ENCODE measurements at places on chromosomes 7 and 10.
A peak's percentile ranks its signal among the peaks of the same experiment; 100 is the strongest.

DNA sequence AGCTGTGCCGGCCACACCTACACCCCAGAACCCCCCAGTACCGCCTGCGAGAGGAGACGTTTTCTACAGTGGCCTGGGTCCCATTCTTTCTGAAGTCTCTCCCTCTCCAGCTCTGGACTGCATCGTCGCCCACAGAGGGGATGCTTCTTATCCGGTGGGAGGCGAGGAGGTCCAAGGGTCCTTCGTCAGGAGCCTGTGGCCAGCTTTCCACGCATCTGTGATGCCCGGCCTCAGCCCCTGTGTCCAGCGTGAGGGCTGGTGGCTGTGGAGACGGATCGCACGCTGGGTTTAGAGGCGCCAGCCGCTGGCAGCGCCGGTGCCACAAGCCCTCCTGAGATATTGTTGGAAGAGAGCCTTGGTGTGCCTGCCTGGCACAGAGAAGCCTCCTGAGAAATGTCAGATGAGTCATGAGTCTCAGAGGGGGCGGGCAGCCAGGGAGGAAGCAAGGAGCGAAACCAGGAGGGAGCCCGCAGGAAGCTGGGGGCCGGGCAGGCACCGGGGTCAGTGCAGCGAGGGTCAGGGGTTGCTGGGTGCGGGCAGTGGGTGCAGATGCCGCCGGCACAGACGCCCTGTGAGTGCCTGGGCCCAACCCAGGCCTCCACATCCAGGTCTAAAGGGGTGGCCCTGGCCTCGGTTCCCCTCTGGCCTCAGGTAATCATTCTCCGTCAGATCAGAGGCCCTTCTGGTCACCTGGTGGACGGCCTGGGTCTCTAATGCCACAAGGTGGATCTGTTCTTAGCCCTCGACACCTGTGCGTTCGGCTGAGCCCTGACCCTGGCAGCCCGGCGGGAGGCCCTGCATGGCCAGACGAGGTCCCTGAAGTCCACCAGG lies 86.0 kb upstream of the DIP2C start:
- DNase-seq = no peak

DNA sequence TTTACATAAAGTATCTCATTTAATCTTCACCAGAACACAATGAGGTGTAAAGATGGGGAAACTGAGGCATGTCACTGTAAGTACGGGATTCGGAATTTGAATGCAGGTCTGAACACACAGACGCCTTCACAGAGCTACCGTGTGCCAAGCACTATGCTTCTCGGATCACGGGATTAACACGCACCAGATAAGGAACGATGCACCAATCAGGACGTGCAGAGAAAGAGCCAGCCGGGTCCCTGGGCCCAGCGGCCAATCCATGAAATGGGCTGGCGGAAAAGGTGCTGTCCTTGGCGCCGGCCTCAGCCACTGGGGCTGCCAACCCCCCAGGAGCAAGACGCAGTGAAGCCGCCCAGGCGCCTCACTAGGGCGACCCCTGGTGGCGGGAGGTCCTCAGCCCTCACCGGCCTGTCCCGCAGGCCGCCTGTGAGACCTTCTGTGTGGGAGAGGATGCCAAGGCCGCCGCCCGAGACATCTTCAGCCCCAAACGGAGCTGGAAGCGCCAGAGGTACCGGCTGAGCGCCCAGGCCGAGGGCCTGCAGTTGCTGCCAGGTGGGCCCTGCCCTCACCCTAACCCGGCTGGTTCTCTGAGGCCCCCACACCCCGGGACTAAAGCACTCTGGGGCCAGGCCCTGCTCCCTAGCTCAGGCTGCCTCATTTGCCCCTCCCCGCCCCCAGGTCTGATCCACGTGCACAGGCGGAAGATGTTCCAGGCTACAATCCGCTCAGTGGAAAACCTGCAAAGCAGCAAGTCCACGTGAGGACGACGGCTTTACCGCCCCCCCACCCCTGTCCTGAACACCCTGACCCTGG lies 15.6 kb downstream of the ATG9B start:
- DNase-seq = peak; percentile 87

DNA sequence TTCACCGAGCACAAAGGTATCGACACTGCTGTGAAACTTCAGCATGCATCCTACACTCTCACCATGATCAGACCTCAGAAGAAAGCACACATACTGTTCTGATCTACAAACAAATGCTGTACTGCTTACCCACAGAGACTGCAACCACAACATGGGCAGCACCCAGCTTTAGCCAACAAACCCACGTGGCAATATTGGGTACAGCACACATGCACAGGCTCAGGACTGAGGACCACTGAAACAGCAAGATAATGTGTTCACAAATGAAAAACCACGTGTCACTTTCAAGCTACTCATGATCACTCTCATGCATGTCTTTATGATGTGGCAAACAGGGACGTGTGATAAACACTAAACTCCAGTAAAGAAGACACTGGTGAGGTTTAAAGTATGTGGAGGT lies 119.3 kb upstream of the PTN start:
- DNase-seq = no peak

- no peak for DNase-seq
Observed at GRCh38 chr7:158876984-158877383, 20.6 kb downstream of the DYNC2I1 start.

DNA sequence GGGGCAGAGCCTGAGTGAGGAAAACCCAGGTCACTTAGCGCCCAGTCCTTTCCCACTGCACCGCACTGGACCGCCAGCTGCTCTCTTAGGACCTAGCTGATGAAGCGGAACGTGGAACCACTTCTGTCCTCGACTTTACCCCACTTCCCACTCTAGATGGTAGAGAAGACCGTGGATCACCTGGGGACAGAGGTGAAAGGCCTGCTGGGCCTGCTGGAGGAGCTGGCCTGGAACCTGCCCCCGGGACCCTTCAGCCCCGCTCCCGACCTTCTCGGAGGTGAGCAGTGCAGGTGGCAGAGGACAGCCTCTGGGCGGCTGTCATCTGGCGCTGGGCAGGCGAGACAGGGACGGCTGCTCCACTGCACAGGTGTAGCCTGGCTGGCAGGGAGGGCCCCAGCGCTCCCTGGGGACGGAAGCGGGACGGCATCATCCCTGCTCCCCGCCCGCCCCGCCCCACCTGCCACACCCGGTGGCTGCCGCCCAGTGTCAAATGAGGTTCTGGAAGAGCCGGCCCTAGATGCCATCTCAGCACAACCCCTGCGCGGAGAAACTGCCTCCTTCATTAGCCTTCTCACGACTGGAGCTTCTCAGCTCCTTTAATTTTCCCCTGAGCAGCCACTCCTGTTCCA lies 11.7 kb downstream of the PLAC9 start:
- peak; percentile 48 for DNase-seq

DNA sequence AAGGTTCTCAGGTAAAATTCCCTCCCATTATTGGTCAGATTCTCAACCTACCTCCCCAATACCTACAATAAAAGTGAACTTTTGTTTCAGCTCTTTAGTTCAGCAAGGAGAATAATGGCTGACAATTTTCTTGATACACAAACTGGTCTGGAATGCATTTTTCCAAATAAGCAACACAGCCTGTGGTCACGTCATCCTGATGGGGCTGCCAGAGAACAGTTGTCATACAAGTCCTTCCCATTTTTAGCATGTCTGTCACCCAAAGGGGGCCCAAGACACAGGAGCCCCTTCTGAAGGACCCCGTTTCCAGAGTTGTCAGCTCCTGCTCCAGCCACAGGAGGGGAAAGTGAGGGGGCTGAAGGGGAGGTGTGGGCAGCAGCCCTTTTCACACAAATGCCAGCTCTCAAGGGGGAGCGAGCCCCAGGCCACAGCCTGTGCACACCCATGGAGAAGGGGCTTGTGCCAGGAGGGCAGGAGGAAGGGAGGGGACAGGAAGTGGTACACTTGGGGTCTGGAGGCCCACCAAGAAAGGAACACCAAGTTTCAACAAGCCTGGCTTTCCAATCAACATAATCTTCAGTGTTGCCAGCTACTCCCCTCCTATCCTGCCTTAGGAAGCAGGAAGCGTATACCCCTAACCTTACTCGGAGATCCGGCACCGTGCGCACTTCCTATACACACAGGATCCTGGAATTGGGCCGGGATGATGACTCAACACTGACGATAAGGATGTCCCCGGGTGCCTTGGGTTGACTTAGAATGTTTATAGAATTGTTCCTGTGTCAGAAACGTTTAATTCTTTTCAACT lies 43.4 kb upstream of the PDLIM1 start:
- no peak for DNase-seq

DNA sequence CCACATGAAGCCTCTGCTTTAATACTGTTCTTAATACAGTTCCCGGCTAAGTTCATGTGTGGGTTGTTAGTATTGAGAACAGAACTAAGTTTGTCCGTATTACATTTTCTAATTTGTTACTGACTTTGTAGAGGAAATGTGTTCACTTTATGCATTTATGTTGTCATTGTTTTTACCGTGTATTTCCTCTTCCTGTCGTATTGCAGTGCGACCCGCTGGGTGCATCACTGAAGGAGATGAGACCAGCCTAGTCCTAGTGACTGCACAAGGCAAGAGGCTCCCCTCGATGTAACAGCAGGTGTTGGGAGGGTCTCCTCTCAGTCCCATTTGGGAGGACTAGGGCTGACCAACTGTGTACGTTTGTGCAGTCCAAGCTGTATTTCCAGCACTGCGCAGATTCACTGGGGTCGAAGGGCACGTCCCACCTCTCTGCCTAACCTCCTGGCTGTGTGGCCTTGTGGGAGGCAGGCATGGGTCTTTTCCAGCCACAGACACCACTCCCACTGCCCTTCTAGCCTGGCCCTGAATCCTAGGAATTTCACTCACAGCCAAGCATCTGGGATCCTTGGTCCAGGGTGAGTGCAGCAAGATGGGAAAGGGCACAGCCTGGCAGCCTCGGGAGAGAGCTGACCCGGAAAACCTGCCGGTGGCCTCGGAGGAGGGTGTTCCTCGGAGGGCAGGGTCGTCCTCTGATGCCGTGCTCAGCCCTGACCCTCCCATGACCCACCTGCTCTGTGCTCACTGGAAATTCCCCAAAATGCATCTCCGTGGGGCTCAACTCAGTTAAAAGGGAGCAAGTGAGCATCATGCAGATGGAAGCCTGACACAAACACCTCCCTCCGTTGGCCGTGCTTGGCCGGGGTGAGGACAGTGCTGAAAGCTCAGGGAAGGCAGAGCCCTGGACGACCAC lies 63.9 kb upstream of the FAM20C start:
- DNase-seq = no peak

DNA sequence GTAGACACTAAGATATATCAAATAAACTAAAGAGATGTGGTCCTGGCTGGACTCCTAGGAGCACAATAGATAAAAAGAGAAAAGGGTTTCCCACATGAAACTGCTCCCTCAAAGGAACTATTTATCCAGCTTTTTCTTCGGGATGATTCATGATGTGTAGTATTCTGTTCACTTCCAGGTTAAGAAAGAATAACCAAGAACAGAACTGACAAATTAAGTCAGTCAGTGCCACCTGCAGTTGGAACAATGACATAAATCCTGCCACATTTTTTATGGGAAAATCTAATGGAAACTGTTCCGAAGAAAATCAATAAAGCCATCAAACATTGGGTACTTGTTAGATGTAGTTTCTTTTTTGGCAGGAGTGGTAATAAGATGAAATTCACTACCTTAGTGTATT lies 87.1 kb downstream of the POLR1F start:
- no peak for DNase-seq

- DNase-seq = no peak
Observed at GRCh38 chr10:133537546-133538545, 10.7 kb downstream of the CYP2E1 start.
